Anterior cingulate cortex (tissue), 58 donors: ENCODE measurements at places on chromosomes 12 and 14.

DNA sequence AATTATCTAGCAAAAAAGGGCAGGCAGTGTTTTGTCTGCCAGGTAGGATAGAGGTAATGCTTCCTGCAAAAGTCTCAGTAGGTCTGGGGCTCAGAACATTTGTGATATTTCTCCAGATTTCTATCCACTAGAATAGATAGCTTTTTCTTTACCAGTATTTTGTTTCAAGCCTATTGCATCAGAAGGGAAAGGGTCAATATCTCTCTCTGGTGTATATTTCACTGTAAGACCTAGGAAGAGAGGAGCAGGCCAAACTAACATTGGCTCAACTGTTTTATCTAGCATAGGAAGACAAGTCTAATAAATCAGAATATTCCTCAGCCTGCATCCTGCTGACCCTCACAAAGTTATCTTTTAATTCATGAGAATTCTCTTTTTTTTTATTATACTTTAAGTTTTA, 106.7 kb upstream of the DAAM1 start:
- no peak for DNase-seq

GRCh38 chr12:65511134-65511834, 232.8 kb downstream of the MSRB3 start:
- peak; percentile 14 for DNase-seq

- DNase-seq, result no peak
Measured at GRCh38 chr12:7832059-7832696, 40.5 kb downstream of the SLC2A14 start.

DNA sequence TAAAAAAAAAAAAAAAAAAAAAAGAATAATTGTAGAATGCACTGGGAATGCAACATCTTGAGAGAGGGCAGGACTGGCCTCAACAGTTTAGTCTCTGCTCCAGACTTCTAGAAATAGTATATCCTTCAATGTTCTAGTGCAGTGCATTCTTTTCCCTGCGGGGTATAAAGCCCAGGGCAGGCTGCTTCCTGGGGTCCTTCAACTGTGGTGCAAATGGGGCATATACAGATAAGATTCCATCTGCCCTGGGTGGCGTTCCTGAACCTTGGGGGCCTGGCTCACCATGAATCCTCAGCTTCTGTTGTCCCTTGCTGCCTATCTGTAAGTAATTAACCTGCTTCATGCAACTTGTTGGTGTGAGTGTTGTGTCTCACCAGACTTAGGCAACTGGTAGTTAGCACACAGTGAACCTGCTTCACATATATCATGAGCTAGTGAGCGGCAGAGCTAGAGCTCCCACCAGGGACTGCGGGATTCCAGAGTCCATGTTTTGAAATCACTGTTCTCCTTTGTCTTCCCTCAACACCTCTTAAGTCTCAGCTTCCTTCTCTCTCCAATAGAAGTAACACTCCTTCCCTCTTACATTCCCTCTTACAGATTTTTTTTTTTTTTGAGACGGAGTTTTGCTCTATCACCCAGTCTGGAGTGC, 177.6 kb downstream of the SUDS3 start:
- no peak for DNase-seq

DNA sequence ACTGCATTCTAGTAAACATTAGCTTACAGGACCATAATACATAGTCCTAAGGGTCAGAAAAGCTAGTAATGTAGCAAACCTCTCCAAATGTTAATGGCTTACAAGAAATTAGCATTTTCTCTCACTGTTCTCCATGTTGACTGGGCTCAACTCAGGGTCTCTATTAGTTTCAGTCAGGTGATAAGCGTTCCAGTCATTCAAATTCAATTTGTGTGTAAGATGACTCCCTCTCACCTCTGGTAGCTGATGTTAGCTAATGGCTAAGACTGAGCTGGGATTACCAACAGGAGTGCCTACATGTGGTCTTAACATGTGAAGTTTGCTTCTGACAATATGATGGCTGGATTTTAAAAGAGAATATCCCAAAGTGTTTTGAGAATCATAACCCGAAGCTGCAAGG, 630.5 kb upstream of the USP15 start:
- no peak for DNase-seq

- DNase-seq, result no peak
Measured at GRCh38 chr14:40053416-40053815, 621.2 kb upstream of the FBXO33 start.

DNA sequence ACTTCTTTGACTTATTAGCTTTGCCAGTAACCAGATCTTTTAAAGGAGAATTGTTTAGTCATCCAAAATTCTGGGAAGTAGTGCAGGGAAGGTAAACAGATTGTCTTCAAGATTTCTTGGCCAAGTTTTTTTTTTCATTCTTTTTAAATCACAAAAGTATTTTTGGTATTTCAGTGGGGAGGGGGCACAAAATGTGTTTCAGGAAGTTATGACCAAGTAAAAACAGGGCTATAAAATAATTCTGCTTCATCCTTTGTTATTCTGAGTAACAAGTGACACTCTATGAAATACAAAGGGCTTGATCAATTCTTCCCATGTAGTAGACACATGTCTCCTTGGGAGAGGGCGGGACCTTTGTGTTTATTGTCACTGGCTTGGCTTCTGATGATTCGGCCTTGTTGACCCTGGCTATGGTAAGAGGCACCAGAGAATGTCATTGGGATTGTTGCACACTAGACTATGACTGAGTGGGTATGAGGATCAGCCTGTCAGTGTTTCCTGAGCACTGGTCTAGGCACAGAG, 55.4 kb downstream of the SUSD6 start:
- no peak for DNase-seq

- no peak for DNase-seq
Measured at GRCh38 chr12:108677381-108677780, 43.7 kb upstream of the SELPLG start.

DNA sequence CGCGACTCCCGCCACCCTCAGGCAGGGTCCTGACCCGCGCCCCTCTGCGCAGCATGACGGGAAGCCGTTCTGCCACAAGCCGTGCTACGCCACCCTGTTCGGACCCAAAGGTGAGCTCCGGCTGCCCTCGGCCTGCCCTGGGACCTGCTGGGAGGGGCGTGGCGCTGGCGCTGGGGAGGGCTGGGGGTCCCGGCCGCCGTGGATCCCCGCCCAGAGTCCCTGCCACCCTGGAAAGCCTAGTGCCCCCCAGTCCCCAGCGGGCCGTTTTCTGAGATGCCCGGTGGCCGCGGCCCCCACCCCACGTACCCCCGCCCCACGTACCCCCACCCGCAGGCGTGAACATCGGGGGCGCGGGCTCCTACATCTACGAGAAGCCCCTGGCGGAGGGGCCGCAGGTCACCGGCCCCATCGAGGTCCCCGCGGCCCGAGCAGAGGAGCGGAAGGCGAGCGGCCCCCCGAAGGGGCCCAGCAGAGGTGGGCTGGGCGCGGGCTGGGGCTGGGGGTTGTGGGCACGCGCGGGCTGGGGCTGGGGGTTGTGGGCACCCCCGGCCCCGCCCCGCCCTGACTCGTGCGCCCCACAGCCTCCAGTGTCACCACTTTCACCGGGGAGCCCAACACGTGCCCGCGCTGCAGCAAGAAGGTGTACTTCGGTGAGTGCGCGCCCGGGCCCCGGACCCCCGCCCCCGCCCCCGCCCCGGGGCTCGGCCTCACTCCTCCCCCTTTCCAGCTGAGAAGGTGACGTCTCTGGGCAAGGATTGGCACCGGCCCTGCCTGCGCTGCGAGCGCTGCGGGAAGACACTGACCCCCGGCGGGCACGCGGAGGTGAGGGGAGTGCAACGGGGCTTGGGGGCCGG, 4.0 kb downstream of the CRIP2 start:
- no peak for DNase-seq

GRCh38 chr12:2408262-2408661, 355.5 kb downstream of the CACNA1C start:
- DNase-seq, result no peak

GRCh38 chr12:57126561-57126960, 1.7 kb upstream of the LRP1 start:
- no peak for DNase-seq

DNA sequence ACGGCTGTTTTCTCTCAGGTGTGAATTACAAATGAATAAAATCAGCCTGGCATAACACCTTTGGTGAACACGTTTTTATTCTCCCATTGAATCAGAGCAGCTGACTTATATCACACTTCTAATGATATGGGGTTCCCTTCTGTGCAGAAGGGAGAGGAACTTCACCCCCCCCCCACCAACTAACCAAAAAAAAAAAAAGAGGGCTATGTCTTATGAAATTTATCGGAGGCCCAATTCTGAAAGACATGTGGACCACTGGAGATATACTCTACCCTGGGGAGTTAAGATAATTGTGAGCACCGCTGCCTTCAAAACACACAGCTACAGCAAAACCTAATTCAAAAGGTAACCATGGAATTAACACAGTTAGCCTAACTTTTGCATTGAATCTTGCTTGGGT, 4.6 kb downstream of the BCL11B start:
- DNase-seq, result no peak

DNA sequence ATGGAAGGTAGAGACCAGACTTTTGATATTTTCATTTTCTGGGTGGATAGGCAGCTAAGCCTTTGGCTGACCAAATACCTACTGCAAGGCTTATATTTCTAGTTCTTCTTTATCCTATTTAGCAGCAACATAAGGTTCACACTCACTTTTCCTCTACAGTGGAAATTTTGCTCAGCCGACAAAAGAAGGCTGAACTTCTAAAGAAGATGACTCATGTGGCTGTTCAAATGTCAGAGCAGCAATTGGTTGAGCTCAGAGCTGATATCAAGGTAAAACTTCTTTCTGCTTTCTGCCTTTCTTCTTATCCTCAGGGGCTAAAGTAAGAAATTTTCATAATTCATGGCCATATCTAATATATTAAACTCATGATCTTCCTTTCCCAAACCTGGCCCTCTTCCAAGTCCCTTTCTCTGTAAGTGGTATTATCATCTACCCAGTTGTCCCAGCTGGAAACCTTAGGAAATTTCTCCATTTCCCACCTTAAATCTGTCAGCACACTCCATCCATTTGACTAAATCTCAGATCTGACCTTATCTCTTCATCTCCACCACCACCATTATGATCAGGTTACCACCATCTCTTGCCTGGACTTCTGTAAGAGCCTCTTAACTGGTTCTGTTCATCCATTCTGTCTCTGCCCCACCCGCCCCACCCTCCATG, 19.8 kb upstream of the KCNH3 start:
- no peak for DNase-seq

- no peak for DNase-seq
Measured at GRCh38 chr12:113203852-113204760, 17.2 kb upstream of the TPCN1 start.

DNA sequence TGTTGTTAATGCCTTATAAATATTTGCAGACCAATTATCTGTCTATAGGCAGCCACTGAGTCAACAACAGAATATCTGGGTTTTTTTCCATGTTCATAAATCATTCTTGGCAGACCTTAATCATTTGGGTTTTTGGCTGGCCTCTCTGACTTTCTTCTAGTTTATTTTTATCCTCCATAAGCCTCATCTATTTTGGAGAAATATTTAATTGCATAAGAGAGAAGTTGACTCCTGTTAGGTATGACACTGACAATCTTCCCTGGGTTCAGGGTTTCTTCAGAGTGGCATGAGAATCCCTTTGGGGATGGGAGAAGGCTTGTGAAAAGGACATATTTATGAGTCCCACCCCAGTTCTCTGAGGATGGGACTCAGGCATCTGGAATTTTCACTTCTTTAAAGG, 299.8 kb downstream of the NRXN3 start:
- no peak for DNase-seq

GRCh38 chr14:35147711-35148110, 25.4 kb downstream of the PRORP start:
- DNase-seq, result no peak

DNA sequence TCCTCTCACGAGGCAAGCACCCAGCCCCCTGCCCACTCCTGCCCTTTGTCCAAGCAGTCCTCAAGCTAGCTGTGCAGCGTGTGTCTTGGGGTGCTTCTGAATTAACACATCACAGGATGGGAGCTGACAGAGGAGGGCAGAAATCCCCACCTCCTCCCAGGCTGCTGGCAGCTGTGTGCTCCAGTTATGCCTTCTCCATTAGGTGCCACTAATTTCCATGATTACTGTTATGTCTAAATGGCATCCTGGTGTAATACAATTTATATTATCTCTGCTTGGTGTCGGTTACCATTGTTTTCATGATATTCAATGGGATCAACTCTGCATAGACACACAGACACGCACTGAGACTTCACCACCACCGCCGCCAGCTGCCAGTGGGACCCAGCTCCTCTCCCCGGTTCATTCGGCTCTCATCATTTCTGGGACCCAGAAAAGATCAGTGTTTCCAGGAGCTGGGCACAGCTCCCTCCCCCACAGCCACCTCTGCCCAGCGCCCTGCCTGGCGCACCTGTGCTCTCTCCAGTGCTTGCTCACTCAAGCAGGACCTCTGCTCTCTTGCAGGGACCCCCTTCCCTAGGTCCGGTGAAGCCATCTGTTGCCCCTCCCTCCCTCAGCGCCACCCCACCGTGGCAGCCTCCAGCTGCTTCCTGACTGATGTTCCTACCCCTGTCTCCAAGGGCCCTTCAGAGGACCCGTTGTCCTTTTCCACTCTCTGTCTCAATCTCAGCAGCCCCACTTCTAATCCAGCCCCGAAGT, 167.5 kb upstream of the FKBP4 start:
- no peak for DNase-seq

GRCh38 chr12:27513155-27513824, 10.7 kb upstream of the PPFIBP1 start:
- DNase-seq, result no peak

DNA sequence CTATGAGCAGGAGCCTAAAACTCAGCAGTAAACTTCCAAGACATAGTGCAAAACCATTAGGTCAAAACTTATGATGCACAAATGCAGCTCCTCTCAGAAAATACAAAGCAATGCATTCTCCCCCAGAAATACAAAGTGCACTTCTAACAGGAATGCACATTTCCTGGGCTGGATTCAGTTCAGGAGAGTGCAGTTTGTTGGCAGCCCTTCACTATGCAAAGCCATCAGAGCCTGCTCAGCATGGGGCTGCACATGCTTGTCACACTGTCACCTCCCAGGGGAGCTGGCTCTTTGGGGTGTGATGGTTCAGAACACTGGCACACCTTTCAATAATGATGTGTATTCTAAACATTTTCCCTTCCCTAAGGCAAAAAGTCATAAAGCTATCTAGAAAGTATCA, 110.4 kb downstream of the KCNK10 start:
- no peak for DNase-seq

- DNase-seq, result no peak
Measured at GRCh38 chr12:25840678-25841465, 117.6 kb upstream of the RASSF8 start.

GRCh38 chr14:76964695-76965094, 63.8 kb downstream of the IRF2BPL start:
- no peak for DNase-seq

- DNase-seq, result no peak
Measured at GRCh38 chr12:104698871-104699270, 242.1 kb downstream of the CHST11 start.

- DNase-seq, result no peak
Measured at GRCh38 chr12:50533971-50534370, 29.2 kb downstream of the DIP2B start.
